ENCODE measurements at places on chromosomes 3 and 15.
A peak's percentile ranks its signal among the peaks of the same experiment; 100 is the strongest.

- DNase-seq: no peak
These were observed 88.6 kb upstream of the COL6A5 start for GRCh38 chr3:130256821-130257340.

DNA sequence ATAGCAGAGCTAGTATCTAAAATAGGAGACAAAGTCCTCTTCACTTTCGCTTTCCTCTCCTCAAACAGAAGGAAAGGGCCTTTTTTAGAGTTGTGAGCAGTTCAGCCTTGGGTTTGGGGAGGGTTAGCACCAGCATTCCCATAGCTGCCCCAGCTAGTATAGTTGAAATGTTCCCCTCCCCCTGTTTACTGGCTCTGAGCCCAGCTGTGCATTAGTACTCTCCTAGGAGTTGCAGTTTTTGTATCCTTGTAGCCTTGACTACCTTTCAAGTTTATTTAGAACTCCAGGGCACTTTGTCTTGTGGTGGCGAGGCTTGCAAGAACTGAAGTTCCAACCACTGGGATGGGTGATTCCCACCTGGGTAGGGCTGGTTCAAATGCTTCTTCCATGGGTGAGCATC, 245.1 kb upstream of the NAALADL2 start:
- DNase-seq: no peak

- no peak for DNase-seq
These were observed 356.2 kb downstream of the OCA2 start for GRCh38 chr15:27742751-27743477.

DNA sequence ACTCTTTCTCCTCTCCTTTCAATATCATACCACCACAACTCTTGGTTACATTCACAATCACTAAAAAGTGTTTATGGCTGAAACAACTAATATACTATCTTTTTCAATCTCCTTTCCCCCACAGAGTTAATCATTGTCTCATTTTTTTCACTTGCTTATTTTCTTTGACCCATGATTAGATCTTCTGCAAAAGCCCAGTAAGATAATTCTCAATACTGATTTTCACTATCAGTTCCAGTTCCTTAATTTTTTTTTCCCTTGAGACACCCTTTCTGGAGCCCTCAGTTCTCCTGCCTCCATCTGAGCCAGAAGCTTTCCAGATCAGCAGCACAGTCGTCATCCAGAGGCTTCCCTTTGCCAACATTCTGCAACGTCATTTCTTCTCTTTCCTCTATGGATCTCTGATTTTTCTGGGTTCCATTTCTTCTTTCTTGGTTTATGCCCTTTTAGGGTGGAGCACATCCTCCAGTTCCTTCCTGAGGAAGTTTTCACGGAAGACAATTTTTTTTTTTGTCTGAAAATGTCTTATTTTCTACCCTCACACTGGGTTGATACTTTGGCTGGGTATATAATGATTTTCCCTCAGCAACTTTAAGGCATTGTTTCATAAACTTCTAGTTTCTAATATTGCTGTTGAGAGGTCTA, 88.7 kb upstream of the C15orf39 start:
- no peak for DNase-seq

- no peak for DNase-seq
These were observed 71.7 kb upstream of the TMEM115 start for GRCh38 chr3:50430950-50431435.

DNA sequence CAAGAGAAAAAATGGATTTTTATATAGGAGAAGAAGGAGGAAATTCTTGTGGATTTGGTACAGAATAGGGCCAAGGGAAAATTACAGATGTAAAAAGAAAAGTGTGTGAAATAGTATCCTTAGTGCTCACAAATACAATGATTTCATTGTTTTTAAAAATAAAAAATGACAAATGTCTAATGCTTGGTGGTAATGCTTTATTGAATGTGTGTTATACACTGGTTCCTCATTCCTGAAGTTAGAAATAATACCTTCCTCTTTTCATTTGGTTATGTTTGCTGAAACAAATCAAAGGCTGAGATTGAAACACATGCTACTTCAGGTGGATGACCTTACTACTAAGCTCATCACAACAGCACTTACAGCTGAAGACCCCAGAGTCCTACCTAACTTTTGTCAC, 37.7 kb upstream of the CCR2 start:
- no peak for DNase-seq

DNA sequence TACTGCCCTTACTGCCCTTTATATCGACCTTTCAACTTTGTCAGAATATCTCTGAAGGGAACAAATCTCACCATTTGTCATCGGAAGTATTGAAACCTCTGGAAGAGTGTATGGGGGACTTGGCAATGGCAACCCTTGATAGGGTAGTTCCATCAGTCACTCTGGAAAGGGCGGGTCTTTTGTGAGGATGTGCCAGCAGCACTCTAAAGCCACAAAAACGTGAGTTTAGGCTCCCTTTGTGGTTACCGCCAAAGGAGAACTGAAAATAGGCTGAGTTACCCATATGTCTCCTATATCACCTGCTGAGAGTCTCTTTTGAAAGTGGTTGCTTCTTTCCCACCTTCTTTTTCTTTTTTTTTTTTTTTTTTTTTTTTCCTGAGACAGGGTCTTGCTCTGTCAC, 296.8 kb upstream of the CHRM5 start:
- DNase-seq: no peak

GRCh38 chr3:155647206-155647605, 97.7 kb downstream of the PLCH1 start:
- DNase-seq: no peak

DNA sequence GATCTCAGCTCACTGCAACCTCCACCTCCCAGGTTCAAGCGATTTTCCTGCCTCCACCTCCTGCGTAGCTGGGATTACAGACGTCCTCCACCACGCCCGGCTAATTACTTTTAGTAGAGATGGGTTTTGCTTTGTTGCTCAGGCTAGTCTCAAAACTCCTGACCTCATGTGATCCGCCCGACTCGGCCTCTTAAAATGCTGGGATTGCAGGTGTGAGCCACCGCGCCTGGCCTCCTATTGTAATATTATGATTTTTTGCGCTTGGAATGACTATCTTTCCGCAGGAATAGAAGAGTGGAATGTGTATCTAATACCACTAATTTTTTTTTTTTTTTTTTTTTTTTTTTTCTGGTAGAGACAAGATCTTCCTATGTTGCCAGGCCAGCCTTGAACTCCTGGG, 1.8 kb downstream of the ARL8B start:
- no peak for DNase-seq

DNA sequence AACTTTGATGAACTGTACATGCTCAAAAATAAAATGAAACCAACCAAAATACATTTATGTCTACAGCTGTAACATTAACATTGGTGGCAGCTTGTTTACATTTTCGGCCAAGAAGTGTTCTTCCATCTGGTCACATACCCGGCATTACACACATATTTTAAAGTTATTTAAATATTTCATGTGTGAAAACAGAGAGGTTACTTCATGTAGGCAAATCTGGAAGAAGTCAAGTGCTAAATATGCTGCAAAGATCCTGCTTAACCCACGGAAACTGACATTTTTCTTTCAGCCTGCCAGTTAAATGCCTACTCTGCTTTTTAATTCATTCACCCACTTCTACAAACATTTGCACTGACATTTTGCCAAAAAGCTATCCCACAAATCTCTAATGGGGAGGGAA, 69.7 kb downstream of the MB21D2 start:
- peak; percentile 13 for DNase-seq

Data from AG08395 (cell line).